ENCODE measurements at places on chromosomes 1 and 21.

DNA sequence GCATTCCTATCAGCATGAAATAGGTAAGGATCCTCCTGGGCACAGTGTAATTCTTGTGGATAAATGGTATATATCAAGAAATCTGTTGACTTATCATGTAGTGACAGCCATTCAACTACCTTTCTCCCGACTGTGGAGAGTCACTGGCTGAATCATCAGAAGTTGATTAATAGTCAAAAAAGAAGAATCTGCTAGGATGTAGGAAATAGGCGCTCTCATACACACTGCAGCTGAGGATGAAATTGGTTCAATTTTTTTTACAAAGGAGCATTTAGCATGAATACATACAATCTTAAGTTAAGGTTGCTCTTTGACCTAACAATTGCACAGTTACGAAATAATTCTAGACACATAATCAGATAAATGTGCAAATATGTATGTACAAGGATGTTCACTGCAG is 486.8 kb downstream of the ADGRL2 start:
- DNase-seq = no peak

DNA sequence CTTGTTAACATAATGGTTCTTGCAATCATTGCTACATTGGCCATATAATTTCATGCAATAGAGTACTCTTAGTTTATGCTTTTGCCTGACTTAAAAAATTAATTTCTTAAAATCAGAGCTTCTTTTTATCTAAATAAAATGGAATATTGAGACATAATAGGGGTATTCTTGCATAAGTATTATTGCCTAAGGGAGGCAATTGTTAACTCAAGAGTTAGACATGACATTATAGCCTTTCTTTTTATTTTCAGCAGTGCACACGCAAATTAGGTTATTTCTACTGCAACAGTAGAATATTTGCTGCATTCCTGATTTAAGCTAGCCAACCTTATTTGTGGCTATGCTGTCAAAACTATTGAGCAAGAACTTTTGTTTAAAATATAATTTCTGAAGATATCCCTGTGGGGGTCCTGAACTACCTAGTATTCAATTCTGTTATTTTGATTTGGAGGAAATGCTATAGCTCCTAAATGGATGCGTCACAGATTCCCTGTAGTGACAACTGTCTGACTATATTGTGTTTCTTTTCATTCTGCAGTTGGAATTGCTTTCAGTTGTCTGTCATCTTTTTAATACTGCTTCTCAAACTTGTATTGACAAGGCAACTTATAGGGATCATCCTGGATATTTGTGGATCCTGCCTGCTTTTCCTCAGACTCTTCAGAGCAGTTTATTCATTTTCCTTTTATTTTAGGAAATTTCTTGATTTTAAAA is 211.0 kb downstream of the PATJ start:
- no peak for DNase-seq

- no peak for DNase-seq
These were observed 89.0 kb upstream of the BCAR3 start for GRCh38 chr1:93770640-93771039.

DNA sequence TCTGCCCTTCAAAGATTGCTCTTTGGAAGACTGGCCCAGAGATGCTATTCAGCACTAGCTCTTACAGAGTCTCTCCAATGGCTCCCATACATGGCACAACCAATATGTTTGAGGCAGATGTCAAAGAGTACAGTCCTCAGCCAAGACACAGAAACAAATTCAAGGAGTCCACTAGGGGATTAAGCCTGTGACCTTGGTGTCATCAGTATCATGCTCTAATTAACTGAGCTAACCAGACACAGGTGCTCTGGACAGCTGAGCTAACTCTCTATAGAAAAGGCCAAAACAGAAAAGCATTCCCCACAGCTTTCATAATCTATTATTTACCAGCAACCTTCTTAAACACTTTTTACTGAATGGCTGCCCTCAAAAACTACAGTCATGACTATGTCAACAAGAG is 666.0 kb upstream of the PLXNA2 start:
- no peak for DNase-seq

DNA sequence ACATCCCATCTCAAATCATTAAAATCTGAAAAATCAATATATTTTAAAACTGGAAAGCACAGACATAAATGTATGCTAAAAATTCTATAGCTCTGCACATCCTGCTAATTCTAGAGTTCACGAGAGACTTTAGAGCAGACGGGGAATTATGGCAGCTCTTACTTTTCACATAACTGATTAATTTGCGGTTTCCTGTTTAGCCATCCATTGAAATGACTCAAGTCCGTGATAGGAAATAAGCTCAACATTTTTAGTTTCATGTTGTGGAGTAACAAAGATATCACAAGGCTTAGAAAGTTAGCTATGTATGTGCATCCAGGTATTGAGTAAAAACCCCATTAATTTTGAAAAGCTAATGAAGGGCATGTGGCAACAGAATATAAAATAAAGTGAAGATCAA is 123.2 kb downstream of the SMYD2 start:
- DNase-seq = no peak

- no peak for DNase-seq
These were observed 24.9 kb upstream of the ENO1 start for GRCh38 chr1:8903410-8903809.

DNA sequence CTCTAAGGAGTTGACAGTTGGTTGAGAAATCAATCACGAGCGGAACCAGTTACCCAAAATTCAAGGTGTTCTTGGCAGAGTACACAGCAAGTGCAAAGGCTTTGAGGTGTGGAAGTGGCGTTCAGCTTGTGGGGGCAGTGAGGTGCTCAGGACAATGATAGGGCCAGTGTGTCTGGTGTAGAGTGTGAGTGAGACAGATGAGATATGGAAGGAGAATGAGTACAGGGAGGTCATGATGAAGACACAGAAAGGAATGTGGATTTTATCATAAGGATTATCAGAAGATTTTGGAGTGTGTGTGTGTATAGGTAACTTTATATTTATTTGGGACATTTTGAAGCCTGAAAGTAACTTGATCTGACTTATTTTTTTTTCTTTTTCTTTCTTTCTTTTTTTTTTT is 40.9 kb downstream of the IFI44 start:
- DNase-seq = no peak

DNA sequence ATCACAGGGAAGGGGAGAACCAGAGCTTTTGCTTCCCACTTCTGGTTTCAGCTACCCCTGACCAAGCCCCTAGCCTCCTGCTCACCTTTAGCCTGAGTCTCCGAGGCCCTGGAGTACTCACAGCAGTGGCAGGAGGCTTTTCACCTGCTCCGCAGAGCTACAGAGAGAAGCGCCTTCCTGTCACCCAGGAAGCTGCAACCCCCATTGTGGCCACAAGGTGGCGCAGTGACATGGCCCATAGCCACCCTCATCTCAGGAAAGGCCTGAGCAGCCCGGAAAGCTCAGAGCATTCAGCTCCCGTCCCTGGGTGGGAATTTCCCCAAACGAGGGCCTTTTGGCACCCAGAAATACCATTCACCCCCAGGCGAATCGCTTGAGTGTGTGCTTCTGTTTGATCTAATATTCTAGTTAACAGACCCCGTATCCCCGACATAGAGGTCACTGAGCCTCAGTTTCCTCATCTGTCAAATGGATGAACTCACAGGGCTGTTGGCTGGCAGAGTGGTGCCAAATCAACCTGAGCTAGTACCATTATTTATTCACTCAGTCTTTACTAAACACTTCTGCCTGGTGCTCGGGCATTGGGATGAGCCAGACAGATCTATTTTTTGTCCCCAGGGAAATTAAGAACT is 25.3 kb downstream of the A3GALT2 start:
- DNase-seq = peak; percentile 91

- no peak for DNase-seq
These were observed 1626.7 kb upstream of the B3GALT2 start for GRCh38 chr1:194813096-194813495.

DNA sequence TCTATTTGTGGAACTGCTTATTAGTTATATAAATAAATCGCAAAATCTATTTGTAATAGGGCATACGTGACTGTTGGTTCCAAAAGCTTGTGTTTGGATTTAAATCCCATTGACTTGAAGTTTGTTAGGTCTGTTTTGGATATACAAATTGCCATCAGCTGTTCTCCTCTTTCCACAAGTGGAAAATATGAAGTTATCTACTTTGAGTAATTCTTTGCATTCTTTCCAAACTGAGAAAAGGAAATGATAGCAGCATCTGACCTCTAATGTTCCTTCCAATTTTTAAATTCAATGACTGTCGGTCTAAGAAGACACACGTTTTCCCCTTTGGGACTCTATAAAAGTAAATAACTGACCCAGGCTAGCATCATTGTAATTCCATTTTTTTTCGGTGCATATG is 165.7 kb upstream of the SGIP1 start:
- no peak for DNase-seq

DNA sequence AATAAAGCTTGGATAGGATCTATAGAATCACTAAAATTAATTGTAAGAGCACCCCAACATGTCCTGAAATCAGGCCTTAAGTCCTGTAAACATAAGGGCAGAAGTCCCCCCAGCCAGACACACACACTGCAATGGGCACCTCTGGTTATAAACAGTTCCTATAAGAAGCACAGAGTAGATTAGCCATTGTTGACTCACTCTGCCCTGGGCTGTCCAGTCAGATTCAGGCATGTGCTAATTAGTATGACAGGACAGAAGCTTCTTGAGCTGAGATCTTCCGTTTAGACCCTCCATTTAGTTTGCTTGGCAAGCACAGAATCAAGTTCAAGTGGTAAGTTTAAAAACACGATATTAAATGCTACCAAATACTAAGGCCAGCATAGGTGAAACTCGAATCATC is 11.8 kb upstream of the DENND1B start:
- DNase-seq = no peak

DNA sequence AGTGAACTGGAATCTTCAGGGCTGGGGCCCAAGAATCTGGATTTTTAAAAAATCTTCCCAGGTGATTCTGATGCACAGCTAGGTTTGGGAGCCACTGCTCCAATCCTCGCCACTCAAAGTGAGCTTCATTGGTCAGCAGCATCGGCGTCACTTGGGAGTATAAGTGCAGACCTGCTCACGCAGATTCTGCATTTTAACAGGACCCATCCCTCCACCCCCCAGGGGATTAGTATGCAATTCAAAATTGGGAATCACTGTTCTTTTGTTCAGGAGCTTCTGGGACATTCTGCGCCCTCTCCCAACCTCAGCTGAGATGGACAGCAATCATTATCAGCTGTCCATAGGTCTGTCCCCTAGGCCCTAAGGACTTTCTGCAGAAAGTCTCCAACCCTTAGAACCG is 53.5 kb downstream of the LGR6 start:
- no peak for DNase-seq

DNA sequence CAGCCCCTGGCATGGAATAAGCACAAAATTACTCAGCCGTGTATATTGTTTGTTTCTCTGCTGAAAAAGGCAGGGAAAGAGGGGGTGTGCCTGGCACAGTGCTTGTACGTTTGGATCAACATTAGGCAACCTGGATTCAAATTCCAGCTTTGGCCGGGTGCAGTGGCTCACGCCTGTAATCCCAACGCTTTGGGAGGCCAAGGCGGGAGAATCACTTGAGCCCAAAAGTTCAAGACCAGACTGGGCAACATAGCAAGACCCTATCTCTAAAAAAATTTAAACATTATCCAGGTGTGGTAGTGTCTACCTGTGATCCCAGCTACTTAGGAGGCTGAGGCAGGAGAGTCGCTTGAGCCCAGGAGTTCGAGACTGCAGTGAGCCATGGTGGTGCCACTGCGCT is 152.9 kb upstream of the TMEM51 start:
- DNase-seq = no peak

DNA sequence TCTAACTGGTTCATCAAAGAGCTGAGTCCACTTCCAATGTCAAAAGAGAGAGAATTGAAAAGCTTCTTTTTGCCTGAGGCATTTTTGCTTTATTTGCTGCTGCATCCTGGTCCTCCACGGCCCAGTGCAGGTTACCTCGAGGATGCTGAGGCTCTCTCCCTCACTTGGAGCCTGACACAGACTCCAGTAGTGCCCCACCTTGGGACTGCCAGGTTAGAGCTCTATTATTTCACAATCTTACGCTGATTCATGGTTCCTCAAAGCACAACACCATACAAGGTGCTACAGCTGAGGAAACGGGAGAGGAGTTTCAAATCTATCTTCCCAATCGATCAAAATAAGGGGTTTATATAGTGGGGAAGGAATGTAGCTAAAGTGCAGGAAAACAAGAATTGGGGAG is 13.6 kb upstream of the PLPPR4 start:
- no peak for DNase-seq

- no peak for DNase-seq
These were observed 56.8 kb downstream of the ZBTB17 start for GRCh38 chr1:15918962-15919715.

- DNase-seq = no peak
These were observed 104.2 kb downstream of the DUSP10 start for GRCh38 chr1:221637641-221638041.

GRCh38 chr1:44218503-44219300 is 5.4 kb downstream of the DMAP1 start:
- no peak for DNase-seq

- peak; percentile 89 for DNase-seq
These were observed at the start of gene CHRNB2 for GRCh38 chr1:154567386-154568156. CHRNB2 (plus strand) TSS chr1:154567778; CDS start chr1:154568045, 267 bp downstream.

DNA sequence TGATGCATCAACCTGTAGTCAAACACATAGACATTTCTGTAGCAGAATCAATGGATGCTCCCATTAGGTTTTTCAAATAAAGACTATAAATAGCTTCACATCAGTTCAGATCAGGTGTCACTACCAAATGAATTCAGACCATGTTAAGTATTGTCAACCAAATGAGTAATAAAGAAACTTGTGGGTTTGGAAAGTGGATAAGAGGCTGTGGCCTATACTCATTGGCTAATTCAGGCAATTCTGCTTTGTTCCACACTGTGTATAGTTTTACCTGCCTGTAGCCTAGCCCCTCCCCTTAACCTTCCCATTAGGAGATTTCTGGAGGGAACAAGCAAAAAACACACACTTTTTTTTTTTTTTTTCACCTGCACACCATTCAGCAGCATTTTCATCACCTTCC is 321.2 kb downstream of the HLX start:
- DNase-seq = no peak

DNA sequence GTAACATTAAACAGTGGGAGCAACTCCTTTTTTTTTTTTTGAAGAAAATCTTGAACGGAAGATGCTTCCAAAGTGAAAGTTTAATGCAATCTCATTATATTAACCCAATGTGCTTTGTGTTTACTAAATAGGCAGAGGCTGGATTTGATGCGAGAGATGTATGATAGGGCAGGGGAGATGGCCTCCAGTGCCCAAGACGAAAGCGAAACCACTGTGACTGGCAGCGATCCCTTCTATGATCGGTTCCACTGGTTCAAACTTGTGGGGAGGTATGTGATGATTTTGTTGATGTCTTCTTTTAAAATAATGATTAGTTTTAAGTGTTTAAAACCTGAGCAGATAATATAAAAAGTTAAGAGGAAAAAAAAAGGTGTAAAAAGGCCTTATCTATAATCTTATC is 74.2 kb upstream of the PGD start:
- no peak for DNase-seq
